Activated CD4-positive, alpha-beta T cell treated with anti-CD3 and anti-CD28 coated beads, Interleukin-2, amount 10 ng/mL, durations not matched to agents 7 days and 5 days (primary cell): ENCODE measurements at places on chromosomes 13 and 19.

DNA sequence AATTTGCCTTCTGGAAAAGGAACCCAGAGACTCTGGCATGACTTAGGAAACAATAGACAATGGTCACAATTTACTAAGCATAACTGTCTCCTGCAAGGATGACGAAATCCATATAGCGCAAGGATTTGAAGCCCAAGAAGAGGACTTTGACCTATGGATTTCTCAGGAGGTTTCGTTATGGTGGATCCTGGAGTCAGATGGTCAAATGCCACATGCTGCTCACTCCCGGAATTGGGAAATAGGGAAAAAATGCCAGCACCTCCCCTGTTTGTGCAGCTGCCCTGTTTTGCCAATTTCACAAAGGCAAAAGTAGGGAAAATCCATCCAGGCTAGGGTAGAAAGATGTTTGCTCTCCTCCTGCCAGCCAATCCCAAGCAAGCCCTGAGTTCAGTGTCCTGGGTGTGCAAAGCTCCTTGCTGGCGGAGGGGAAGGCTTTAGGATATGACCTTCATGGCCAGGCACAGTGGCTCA is 23.4 kb downstream of the RDH8 start:
- no peak for DNase-seq

DNA sequence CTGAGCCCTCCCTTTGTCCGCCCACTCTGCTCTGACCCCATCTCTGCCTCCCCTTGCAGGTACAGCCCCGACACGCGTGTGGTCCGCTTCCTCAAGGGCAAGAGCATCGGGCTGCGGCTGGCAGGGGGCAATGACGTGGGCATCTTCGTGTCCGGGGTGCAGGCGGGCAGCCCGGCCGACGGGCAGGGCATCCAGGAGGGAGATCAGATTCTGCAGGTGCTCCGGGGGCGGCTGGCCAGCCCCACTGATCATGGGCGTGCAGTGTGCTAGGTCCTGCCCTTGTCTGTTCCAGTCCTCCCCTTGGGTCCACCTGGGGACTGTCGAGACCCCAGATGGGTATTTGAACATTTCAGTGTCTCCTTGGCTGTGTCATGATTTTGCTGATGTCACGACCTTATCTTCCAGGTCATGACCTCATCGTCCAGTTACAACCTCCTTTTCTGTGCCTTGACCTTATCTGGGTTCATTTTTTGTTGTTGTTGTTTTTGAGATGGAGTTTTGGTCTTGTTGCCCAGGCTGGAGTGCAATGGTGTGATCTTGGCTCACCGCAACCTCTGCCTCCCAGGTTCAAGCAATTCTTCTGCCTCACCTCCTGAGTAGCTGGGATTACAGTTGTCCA is 25.3 kb downstream of the APBA3 start:
- DNase-seq = no peak

DNA sequence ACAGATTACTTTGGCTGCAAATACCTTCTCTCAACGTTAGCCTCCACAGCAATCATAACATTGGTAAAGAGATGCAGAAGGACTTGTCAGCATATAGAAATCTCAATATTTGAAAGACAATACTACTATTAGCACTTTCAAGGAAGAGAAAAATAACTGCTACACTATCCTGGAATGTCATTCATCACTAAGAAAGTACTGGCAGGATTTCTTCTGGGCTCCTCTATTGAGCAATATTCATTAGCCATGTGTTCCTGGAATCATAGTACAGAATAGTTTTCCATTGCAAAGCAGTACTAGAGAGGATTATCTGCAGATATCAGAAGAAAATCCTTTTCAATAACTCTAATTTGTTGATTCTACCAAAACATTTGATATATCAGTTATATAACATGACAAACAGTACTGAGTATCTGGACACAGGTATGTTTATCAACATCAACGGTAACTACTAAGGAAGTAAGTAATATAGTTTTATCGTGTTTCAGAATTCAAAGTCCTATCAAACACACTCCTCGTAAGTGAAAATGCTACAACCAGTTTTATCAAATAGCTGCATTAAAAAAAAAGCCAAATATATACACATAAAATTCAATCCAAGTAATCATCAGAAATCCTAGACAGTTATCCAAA is 27.3 kb downstream of the INTS6 start:
- DNase-seq = no peak

- DNase-seq = no peak
Measured at GRCh38 chr13:67736646-67737420, 506.7 kb upstream of the PCDH9 start.
